Activated CD8-positive, alpha-beta T cell treated with anti-CD3 and anti-CD28 coated beads, Interleukin-2, amount 10 ng/mL, durations not matched to agents 7 days and 5 days (primary cell): ENCODE measurements at places on chromosomes 11 and 22. TPM values are rescaled to one million over a fixed set of nuclear protein-coding genes. Genes with fewer than 3 reads are reported as not detected.

DNA sequence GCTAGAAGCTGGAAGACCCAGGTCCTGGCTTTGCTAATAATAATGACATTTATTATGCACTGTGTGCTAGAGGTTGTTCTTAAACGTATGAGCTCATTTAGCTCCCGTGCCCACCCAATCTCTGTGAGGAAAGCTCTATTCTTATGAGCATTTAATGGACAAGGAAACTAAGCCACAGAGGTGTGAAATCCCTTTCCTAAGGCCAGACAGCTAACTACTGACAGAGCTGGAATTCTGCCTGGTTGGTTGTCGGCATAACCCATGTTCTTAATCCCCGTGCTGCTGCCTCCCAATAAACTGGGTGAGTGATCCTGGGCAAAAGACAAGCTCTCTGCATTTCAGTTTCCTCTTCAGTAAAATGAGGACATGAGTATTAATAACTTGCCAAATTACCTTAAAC, 49.4 kb downstream of the SNX19 start:
- no peak for DNase-seq
- no peak overlapping the region for H3K27ac ChIP-seq
- H3K36me3 ChIP-seq, result peaks cover 12% of the 10 kb centered on the region
- no peaks in the 10 kb centered on the region for H3K27me3 ChIP-seq
- no peaks in the 10 kb centered on the region for H3K4me1 ChIP-seq
- no peak overlapping the region for H3K4me3 ChIP-seq

DNA sequence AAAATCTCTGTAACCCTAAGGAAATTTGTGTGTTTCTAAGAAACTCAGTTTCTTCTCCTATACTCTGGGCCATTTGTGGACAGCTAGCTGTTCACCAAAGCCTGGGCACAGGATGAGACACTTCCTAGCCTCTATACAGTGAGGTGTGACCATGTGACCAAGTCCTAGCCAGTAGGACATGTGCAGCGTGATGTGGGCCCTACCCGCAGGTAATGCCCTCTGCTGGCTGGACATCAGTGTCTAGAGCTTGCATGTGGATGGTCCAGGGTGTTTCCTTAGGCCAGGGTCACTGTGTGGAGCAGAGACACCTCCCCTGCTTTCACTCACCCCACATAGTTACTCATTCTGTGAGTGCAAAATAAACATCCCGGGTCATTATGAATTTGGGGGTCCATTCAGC, 100.5 kb downstream of the LARGE1 start:
- H3K4me3 ChIP-seq, result no peak overlapping the region
- H3K36me3 ChIP-seq, result no peaks in the 10 kb centered on the region
- no peak for DNase-seq
- no peaks in the 10 kb centered on the region for H3K27me3 ChIP-seq
- H3K4me1 ChIP-seq, result no peaks in the 10 kb centered on the region
- no peak overlapping the region for H3K27ac ChIP-seq

- no peaks in the 10 kb centered on the region for H3K36me3 ChIP-seq
Measured at GRCh38 chr11:78808923-78809322, 234.3 kb upstream of the NARS2 start.

DNA sequence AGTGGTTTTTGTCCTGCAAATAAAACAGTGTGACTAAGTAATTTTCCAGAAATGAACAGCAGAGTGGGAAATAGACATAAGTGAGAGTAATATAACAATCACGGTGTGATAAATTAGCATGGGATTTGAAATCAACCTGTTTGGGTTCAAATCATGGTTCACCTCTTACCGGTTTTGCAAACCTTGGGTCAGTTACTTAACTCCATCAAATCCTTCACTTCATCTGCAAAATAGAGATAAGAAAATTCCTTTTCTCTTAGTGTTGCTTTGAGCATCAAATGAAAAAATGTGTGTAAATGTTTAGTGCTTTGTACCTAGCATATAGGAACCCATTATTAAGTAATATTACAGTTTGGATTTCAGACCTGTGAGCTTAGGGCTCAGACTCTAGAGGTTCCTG, 152.2 kb downstream of the TEAD1 start:
- peaks cover 5% of the 10 kb centered on the region for H3K4me1 ChIP-seq
- peaks cover 71% of the 10 kb centered on the region for H3K27me3 ChIP-seq
- H3K4me3 ChIP-seq, result no peak overlapping the region

DNA sequence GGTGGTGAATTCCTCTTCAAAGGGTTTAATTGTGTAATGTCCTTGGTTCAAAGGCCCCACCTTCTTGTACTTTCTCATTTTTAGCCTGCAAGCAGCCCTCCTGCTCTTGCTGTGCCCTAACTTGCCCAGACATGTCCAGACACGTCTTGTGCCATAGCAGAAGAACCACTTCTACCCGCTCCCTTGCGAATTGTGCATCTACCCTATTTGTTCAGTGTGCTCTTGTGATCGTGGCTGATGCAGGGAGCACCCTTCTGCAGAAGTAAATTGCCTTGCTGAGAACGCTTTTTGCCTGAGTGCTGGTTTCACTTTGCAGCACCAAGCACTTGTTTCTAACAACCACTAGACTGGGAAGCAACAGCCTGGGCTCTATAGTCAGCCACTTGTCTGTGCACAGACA, 249.4 kb downstream of the SBF2 start:
- H3K27me3 ChIP-seq, result no peaks in the 10 kb centered on the region
- H3K4me3 ChIP-seq, result no peak overlapping the region
- DNase-seq, result no peak

DNA sequence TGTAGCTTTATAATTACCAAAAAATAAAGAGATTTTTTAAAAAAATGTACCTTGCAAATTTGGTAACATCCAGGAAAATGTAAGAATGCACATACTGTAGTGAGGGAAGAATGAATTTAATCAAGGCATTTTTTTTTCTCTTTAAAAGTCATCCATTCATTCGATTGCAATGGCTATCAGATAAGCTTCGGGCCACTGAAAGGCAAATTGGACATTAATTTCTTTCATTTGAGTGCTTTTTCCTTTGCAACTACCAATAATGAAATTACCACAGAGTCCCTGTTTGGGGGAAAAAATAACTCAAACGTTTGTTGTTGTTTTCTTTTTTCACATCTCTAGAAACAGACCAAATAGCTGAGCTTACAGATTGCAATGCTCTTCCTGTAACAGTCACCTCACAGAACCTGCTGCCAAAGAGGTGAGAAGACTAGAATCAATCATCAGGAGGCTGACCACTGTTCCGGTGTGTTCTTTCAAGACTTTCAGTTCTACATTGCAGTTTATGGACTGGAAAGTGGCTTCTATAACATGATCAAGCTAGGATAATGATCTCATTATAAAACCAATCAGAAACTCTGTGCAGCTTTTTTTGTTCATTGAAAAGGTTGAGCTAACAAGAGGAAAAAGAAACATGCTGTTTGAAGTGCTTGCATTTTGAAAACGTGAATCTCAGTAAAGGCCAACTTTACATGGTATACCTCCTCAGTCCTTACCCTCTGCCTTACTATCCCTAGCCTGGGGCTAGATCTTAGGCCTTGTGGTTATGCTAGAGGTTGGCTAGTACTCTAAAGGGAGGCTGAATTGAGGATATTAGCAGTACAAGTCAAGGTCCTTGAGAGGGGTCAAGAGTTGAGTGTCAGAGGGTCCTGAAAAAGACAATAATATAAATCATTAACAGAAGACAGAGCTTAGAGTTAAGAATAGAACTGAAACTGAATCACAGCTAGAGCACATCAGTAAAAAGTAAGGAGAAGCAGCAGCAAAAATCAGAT, 1276.1 kb downstream of the LRRC4C start:
- H3K27me3 ChIP-seq, result no peaks in the 10 kb centered on the region
- DNase-seq, result no peak
- H3K4me1 ChIP-seq, result no peaks in the 10 kb centered on the region
- no peaks in the 10 kb centered on the region for H3K36me3 ChIP-seq
- no peak overlapping the region for H3K27ac ChIP-seq
- H3K4me3 ChIP-seq, result no peak overlapping the region

DNA sequence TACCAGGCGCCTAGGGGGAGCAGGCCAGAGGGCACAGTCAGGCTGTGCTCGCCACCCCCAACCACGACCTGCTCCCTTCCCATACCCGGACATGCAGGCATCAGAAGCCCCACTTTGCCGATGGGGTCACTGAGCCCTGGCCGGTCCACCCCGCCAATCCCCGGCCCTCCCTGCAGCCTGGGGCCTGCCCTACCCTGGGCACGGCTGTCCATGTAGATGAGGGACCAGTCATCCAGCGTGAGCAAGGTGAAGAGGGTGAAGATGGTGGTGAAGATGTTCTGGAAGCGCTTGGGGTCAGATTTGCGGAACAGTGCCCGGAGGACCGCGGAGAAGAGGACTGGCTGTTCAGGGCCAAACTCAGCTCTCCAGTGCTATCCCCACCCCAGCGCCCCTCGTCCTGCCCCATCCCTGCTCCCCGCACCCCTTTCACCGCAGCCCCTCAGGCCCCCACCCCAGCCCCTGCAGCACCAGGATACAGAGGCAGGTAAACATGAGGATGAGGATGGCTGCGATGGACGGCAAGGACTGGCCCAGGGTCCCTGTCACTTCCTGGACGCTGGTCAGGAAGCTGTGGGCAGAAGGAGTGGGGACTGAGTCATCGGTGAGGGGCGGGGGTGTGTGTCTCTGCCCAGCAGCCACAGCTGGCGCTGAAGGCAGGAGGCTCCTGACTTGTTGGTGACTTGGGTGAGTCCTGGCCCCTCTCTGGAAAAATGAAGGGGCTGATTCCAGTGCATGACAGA, 5.5 kb downstream of the CATSPER1 start:
- no peak overlapping the region for H3K27ac ChIP-seq
- H3K27me3 ChIP-seq, result no peaks in the 10 kb centered on the region
- H3K36me3 ChIP-seq, result no peaks in the 10 kb centered on the region
- H3K4me3 ChIP-seq, result no peak overlapping the region

GRCh38 chr11:86802601-86803051, 2.3 kb downstream of the PRSS23 start:
- peaks cover 46% of the 10 kb centered on the region for H3K27me3 ChIP-seq
- H3K27ac ChIP-seq, result no peak overlapping the region
- peaks cover 22% of the 10 kb centered on the region for H3K4me1 ChIP-seq
- H3K4me3 ChIP-seq, result no peak overlapping the region
- H3K36me3 ChIP-seq, result no peaks in the 10 kb centered on the region

GRCh38 chr11:61053191-61053590, 49.1 kb upstream of the CD5 start:
- DNase-seq, result no peak
- H3K27me3 ChIP-seq, result no peaks in the 10 kb centered on the region
- peaks cover 57% of the 10 kb centered on the region for H3K4me1 ChIP-seq
- H3K36me3 ChIP-seq, result peaks cover 5% of the 10 kb centered on the region

GRCh38 chr11:61881397-61881796, 9.9 kb downstream of the FADS3 start:
- H3K27me3 ChIP-seq, result no peaks in the 10 kb centered on the region
- no peak overlapping the region for H3K4me3 ChIP-seq
- no peaks in the 10 kb centered on the region for H3K4me1 ChIP-seq
- no peak overlapping the region for H3K27ac ChIP-seq

DNA sequence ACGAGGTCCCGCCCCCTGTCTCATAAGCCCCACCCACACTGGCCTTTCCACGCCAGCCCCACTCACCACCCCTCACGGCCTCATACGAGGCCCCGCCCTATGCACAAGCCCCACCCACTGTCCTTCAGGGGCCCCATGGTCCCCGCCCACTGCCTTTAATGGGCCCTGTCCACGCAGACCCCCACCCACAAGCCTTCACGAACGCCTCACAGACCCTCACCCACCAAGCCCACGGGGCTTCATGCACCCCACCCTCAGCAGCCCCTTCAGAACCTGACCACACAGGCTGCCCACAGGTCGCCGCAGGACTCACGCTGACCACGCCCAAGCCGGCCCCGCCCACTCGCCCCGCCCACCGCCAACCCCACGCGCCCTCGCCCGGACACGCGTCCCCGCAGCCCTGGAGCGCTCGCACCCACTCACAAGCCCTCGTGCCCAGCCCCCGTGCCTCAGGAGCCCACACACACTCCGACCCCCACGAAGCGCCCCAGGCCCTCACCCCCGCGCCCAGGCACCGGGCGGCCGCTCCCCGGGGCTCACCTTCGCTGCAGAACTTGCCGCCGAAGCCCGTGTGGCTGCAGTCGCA, 10.5 kb downstream of the NRXN2 start:
- H3K27me3 ChIP-seq, result peaks cover 69% of the 10 kb centered on the region
- H3K36me3 ChIP-seq, result no peaks in the 10 kb centered on the region
- peaks cover 10% of the 10 kb centered on the region for H3K4me1 ChIP-seq
- H3K27ac ChIP-seq, result no peak overlapping the region

- no peak overlapping the region for H3K4me3 ChIP-seq
- H3K36me3 ChIP-seq, result peaks cover 10% of the 10 kb centered on the region
- H3K27me3 ChIP-seq, result no peaks in the 10 kb centered on the region
Measured at GRCh38 chr22:38230916-38231315, 29.1 kb downstream of the MAFF start.

GRCh38 chr22:39825661-39826102, 67.9 kb downstream of the ENTHD1 start:
- H3K27me3 ChIP-seq, result peaks cover 20% of the 10 kb centered on the region
- DNase-seq, result no peak
- peaks cover 12% of the 10 kb centered on the region for H3K4me1 ChIP-seq
- H3K36me3 ChIP-seq, result no peaks in the 10 kb centered on the region

DNA sequence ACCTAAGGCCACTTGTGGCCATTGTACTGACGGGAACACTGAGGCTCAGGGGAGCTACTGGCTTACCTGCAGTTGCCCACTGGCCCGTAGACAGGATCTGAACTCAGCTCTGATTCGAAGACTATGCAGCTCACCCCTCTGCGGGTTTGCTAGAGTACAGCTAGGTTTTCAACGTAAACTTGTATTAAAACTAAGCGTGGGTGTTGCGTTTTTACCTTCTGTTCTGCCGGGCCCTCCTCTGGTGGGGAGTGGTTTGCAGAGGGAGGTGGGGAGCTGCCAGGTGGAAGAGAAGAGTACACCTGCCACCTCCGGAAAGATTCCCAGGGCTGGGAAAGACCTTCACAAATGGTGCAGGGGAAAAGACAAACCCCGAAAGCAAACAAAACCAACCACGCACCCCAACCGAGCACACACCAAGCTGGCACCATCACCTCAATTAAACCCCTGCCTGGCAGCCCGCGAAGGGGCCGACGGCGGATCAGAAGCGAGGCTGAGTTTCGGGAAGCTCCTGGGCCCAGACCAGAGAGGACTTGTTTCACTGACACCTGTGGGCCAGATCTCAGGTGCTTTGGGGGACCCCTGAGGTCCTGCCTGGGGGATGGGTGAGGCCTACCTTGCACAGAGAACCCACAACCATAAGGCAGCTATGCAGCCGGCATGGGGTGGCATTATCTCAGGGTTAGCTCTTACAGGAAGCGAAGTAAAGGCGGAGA, 37.7 kb downstream of the SHISAL1 start:
- peaks cover 22% of the 10 kb centered on the region for H3K27me3 ChIP-seq
- H3K4me1 ChIP-seq, result no peaks in the 10 kb centered on the region
- H3K27ac ChIP-seq, result no peak overlapping the region
- no peaks in the 10 kb centered on the region for H3K36me3 ChIP-seq
- no peak overlapping the region for H3K4me3 ChIP-seq

- peaks cover 38% of the 10 kb centered on the region for H3K4me1 ChIP-seq
- no peaks in the 10 kb centered on the region for H3K27me3 ChIP-seq
- DNase-seq, result no peak
- H3K36me3 ChIP-seq, result peaks cover 39% of the 10 kb centered on the region
- no peak overlapping the region for H3K4me3 ChIP-seq
Measured at GRCh38 chr22:27874185-27874584, 44.9 kb downstream of the PITPNB start.

- no peak overlapping the region for H3K4me3 ChIP-seq
- H3K27ac ChIP-seq, result no peak overlapping the region
- peaks cover 10% of the 10 kb centered on the region for H3K4me1 ChIP-seq
- DNase-seq, result no peak
- H3K36me3 ChIP-seq, result peaks cover 14% of the 10 kb centered on the region
Measured at GRCh38 chr11:905952-906351, 4.7 kb downstream of the CHID1 start.

HBE1 gene
- total RNA-seq, result not detected

DGAT2 gene
- total RNA-seq, result 0.76 TPM

OR52D1 gene
- total RNA-seq, result not detected

CBLIF gene
- total RNA-seq, result not detected

INSC gene
- total RNA-seq, result 0.13 TPM

RAB3IL1 gene
- total RNA-seq, result not detected

RFPL3 gene
- total RNA-seq, result not detected

KRTAP5-1 gene
- total RNA-seq, result not detected

CARD18 gene
- total RNA-seq, result not detected
